ENCODE measurements at places on chromosomes 2 and 18.
A peak's percentile ranks its signal among the peaks of the same experiment; 100 is the strongest.

GRCh38 chr18:3094338-3094684 lies 81.4 kb upstream of the LPIN2 start:
- DNase-seq, result no peak

DNA sequence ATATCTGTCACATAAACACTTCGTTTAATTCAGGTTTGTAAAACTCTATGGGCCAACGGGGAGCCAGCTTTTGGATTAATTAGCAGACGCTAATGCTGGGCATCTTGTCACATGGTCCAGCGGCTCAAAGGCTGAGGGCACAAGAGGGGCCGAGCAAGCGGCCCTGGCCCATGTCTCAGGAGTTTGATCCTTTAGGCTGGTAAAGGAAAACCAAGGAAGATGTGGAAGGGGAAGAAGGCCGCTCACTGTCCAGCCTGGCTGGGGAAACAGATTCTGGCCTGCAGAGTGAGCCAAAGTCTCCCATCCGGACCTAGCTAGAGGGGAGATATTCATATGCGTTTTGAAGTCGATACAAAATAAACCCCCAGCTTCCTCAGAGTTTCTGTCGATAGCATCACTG lies 248.6 kb upstream of the SIX2 start:
- no peak for DNase-seq

- DNase-seq, result no peak
These were observed 4.1 kb downstream of the CDK5R2 start for GRCh38 chr2:218963601-218964000.

- no peak for DNase-seq
These were observed 465.0 kb upstream of the TRIB2 start for GRCh38 chr2:12251749-12252148.

GRCh38 chr18:62249478-62250097 lies 62.5 kb downstream of the RELCH start:
- DNase-seq, result peak; percentile 48

Measured in renal cortex interstitium (tissue), 15 donors.